Cerebellum (tissue), 4 donors: ENCODE measurements at places on chromosomes 7 and 10.

DNA sequence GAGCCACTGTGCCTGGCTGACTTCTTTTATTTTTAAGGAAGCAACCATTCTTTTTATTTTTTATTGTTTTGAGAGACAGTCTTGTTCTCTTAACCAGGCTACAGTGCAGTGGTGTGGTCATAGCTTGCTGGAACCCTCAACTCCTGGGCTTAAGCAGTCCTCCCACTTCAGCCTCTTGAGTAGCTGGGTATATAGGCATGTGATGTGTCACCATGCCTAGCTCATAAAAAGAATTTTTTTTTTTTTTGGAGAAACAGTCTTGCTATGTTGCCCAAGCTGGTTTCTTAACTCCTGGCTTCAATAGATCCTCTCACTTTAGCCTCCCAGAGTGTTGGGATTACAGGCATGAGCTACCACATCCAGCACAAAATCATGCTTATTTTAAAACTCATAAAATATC is 5.8 kb downstream of the MCU start:
- DNase-seq, result no peak

DNA sequence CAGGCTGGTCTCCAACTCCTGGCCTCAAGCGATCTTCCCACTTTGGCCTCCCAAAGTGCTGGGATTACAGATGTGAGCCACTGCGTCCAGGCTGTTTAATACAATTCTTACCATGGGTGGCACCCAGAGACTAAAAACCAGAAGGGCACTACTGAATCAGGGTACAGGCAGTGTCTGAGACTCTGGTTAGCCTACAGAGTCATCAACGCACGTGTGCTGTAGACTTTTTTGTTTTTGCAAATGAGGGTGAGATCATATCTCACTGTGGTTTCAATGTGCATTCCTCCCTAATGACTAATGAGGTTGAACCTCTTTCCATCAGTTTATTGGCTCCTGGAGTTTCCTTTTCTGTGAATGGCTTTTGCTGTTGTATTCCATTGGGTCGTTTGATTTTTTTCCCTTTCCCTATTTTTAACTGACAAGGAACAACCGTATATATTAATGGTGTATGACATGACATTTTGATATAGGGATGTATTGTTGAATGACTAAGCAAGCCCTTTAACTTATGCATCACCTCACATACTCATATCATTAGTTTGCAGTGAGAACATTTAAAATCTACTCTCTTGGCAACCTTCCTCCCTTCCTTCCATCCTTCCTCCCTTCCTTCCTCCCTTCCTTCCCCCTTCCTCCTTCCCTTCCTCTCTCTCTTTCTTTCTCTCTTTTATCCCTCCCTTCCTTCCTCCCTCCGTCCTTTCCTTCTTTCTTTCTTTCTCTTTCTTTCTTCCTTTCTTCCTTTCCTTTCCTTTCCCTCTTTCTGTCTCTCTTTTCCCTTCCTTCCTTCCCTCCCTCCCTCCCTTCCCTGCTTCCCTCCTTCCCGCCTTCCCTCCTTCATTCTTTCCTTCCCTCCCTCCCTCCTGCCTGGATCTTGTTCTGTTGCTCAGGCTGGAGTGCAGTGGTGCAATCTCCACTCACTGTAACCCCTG is 9.3 kb upstream of the TMEM270 start:
- no peak for DNase-seq

DNA sequence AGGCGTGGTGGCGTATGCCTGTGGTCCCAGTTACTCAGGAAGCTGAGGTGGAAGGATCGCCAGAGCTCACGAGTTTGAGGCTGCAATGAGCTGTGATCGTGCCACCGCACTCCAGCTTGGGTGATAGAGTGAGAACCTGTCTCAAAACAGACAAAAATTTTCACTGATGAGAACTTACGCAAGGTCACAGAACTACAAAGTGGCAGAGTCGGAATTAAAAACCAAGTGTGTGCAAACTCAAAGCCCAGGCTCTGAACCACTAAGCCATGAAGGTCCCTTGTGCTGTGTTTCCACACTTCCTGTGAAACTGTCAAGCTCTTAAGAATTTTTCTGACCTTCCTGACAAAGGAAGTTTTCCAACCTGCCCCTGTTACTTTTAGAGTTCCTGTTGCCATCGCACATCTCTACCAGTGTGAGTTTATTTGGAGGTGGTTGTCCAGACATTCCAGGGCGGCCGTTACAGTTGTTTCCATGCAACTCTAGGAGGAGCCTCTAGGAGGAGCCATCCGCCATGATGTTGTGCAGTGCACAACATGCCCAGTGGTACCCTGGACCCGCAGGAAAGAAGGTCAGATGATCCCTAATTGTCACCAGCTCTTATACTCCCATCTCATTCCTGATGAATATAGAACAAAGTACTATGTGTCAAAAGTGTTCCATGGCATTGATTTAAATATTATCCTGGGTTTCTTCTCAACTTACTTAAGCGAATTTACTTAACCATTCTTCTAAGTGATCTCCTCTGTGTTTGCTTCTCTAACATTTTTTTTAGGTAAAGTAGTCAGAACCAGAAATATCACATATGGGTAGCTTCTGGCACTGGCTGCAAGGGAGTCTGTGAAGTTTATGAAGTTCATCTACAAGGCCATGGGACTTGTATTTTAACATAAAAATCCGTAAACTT is 49.0 kb upstream of the LYZL1 start:
- DNase-seq, result no peak

GRCh38 chr10:61470740-61471139 is 17.6 kb upstream of the TMEM26 start:
- DNase-seq, result no peak

DNA sequence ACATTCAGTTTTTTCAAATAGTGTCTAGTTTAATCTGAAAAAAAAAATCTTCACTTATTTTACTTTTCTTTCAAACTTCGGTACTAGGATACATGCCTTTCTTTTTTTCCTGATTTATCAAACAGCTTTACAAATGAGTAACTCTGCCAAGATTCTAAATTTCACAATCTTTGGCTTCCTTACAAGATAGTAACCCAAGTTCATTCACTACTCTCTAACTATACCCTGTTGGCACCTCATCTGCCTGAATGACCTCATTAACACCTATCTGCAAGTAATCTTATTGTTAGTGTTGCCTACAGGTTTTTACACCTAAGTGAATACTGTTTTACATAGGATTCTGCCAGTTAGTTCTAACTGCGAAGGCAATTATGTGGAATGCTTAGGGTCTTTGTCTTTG is 159.8 kb downstream of the FOXP2 start:
- DNase-seq, result no peak

GRCh38 chr7:121394709-121395140 is 1.4 kb downstream of the FAM3C start:
- DNase-seq, result no peak

DNA sequence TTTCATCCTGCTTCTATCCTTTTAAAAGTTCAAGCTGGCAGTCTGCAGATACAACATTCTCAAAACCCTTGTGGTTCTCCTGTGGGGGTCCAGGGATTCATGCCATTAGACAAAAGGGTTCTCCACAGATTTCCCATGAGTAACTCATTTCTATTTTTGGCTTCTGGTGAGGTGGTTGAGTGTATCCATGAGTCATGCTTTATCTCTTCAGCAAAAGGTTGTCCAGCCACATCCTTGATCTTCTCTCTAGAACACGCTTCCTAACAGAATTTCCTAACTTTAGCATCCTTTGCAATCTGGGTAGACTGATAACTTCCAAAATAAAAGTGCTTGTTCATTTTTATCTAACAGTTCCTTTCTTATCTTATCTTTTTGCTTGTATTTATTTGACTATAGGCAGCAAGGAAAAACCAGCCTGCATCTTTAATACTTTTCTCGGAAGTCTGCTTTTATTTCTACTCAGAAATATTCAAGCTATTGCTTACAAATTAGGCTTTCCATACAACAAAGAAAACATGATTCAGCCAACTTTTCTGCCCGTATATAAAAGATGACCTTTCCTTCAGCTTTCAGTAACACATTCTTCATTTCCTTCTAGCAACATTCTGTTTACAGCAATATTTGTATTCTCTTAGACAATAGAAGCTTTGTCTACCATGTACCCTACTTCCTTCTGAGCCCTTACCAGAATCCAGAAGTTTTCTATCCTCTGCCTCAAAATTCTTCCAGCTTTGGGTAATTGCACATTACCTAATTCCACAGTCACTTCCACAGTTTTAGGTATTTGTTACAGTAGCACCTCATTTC is 79.3 kb upstream of the IL6 start:
- no peak for DNase-seq

- DNase-seq, result no peak
These were observed 5.0 kb downstream of the LRRC27 start for GRCh38 chr10:132336919-132337407.

DNA sequence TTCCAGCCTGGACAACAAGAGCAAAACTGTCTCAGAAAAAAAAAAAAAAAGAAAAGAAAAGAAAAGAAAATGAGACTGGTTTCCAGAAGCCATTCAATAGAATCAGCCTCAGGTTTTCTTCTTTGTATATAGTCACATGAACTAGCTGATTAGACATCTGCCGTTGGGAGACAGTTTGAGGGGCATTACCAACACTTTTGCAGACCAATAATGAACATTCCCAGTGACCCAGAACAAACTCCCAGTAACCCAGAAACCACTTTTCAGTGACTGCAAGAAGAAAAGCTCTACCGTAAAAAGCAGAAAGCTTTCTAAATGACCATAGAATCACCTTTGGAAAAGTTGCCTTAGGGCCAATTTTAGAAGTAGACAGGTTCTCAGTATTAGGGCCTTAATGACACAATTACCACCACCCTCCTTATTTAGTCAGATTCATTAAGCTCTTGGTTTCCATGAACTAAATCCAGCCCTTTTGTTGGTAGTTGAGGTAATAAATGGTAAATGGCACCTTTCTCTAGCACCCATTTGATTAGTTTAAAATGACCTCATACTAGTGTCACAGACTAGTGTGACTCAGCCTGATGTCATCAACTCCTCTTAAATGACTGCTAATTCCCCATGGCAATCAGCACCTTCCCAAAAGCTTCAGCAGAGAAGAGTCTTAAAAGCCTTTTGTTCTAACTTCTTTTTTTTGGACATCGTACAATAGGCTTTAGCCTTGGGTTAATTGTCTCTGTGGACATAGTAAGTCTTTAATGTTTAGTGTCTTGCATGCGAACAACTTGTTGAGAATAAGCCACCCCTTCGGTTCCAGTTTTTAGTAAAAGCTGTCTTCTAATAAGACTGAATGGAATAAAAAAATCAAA is 33.6 kb upstream of the XRCC2 start:
- no peak for DNase-seq

- no peak for DNase-seq
These were observed 10.8 kb downstream of the CCNY start for GRCh38 chr10:35347121-35347562.

- peak; percentile 33 for DNase-seq
These were observed 66.0 kb upstream of the DOCK1 start for GRCh38 chr10:126839094-126839761.
